ENCODE measurements at places on chromosomes 2 and 18.

DNA sequence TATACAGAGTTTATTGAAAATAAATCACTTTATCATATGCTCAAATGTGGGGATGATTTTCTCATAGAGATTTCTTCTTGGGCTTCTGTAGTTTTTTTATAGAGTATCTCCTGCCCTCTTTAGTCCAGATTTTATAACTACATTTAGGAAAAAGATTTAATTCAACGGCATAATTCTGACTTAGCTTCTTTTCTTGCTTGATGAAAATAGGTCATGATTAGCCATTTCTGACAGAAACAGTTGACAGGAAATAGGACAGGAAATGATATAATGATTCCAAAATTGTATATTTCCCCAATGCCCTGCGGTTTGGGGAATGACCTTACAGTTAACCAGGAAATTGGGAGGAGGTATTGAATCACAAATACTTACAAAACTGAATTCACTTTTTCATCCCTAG lies 1531.9 kb upstream of the ACVR2A start:
- no peak for DNase-seq

DNA sequence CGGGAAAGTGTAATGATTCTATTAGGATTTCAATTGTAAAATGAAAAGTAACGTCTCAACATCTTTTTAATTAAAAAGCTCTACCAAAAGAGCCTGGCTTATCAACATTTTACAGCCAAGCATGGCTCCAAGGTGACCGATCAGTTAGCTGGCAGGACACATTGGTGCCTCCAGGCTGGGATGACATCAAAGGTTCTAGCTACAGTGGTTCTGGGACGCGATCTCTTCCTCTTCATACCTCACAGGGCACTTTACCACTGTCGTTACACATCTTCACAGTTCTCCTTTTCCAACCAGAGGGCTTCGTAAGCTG lies 693 bp downstream of the ORC2 start:
- no peak for DNase-seq

GRCh38 chr2:19911808-19912509 lies 10.2 kb upstream of the TTC32 start:
- DNase-seq: no peak

- DNase-seq: no peak
These were observed 142.7 kb downstream of the DYSF start for GRCh38 chr2:71596011-71596410.

DNA sequence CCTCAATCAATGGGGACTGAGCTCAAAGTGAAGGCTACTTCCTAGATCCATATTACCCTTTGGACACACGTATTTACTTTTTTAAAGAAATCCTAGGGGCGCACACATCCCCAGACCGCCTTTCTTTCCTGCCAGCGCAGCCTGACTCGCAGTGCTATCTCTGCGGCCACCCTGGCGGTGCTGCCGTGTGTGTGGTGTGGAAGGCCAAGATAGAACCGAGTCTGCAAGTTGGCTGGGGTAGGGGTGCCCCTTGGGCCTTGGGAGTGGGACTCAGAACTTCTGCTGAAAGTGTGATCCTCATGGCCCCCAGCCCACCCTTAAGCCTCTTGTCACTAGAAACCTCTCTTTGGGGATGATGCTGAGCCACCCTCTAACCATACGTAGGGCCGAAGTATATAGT lies 143.7 kb downstream of the KLHL29 start:
- DNase-seq: no peak

- no peak for DNase-seq
These were observed 3.8 kb downstream of the STAM2 start for GRCh38 chr2:152171718-152172117.

DNA sequence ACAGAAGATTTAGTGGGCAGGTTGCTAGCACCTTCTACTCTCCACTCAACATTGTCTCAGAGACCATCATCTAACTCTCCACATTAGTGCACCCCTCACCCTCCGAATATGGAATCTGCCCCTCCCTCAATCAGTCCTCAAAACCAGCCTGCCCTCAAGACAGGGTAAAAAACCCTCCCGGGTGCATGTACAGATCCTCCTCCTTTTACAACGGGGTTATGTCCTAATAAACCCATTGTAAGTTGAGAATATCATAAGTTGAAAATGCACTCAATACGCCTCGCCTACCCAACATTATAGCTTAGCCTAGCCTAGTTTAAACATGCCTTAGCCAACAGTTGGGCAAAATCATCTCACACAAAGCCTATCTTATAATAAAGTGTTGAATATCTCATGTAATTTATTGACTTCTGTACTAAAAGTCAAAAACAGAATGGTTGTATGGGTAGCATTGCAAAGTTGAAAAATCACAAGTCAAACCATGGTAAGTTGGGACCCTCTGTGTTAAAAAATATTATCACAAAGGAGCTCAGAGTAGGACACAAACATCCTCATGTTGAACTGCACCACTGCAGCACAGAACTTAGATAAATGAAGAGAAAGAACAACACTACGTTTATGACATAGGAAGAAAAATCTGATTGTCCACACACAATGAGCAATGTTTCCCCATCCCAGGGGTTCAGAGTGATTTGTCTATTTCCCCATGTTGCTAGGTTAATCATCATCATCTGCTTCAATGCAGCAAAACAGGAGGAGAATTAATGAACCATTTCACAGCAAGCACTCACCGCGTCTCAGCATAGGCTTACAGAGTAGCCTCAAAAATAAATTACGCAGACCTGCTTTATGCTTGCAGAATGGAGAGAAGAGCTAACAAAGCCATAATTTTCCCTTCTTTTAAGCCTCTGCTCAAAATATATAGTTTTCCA lies 184.1 kb upstream of the ARL4C start:
- DNase-seq: no peak

DNA sequence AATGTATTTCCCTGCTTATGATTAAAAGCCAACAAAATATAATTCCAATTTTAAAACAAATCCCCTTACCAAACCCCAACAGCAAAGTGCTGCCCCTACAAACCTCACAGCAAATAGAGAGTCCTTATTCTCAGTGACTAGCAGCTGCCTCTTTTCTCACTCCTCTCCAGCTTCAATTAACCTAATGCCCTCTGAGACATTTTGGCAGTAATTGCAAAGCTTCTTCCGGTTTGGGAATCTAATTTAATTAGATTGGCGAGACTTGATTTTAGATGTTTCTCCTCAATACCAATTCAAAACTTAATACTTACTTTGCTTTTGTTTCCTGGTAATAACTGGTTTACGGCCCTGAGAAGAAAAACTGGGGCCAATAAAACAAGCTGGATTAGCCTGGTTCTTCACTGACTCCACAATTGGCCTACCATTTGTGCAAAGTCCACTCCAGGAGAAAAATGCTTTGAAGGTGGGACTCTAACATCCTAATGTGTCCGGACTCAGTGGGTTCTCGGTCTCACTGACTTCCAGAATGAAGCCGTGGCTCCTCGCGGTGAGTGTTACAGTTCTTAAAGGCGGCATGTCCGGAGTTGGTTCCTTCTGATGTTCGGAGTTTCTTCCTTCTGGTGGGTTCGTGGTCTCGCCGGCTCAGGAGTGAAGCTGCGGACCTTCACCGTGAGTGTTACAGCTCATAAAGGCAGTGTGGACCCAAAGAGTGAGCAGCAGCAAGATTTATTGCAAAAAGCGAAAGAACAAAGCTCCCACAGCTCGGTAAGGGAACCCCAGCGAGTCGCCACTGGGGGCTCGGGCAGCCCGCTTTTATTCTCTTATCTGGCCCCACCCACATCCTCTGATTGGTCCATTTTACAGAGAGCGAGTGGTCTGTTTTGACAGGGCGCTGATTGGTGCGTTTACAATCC lies 52.8 kb downstream of the SLC35F5 start:
- DNase-seq: no peak

- no peak for DNase-seq
These were observed 79.3 kb downstream of the ACAA2 start for GRCh38 chr18:49733896-49734585.

DNA sequence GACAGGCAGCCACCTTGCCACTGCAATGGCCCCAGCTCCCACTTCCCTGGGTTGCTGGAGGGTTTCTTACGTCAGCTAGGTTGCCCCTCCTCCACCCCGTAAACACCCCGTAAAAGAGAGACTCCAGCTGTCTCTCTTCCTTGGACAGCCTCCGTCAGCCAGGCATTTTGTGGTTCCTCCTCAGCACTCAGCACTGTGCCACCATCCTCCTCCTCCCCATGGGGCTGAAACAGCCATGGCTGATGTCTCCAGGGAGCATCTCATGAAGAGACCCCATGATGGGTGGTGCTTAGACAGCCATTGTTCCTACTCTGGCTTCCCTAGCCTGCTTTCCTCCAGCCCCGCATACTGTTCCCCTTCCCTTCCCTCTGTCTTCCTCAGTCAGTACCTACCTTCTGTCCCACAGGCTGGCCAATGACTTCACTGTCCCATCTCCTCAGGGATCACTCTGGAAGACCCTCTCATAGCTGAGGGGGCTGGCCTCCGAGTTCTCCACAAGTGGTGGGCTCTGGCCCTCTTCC lies 143.3 kb upstream of the SIX3 start:
- no peak for DNase-seq

GRCh38 chr2:85909005-85909404 lies 20.2 kb upstream of the ST3GAL5 start:
- no peak for DNase-seq

GRCh38 chr2:165245081-165245793 lies 6.0 kb downstream of the SCN2A start:
- no peak for DNase-seq
